ENCODE measurements at places on chromosomes 11 and 22. TPM values are rescaled to one million over a fixed set of nuclear protein-coding genes. Genes with fewer than 3 reads are reported as not detected.

- ATAC-seq, result no peak
Measured at GRCh38 chr11:1478544-1478943, 8.0 kb downstream of the MOB2 start.

- ATAC-seq, result peak; percentile 44
Measured at GRCh38 chr22:20463324-20464095, 25.9 kb upstream of the SCARF2 start.

DMC1 gene
- total RNA-seq, result 1.1 TPM

ART1 gene
- total RNA-seq, result not detected

- no peak for ATAC-seq
Measured at GRCh38 chr22:21564411-21564810, 3.1 kb upstream of the UBE2L3 start.

DNA sequence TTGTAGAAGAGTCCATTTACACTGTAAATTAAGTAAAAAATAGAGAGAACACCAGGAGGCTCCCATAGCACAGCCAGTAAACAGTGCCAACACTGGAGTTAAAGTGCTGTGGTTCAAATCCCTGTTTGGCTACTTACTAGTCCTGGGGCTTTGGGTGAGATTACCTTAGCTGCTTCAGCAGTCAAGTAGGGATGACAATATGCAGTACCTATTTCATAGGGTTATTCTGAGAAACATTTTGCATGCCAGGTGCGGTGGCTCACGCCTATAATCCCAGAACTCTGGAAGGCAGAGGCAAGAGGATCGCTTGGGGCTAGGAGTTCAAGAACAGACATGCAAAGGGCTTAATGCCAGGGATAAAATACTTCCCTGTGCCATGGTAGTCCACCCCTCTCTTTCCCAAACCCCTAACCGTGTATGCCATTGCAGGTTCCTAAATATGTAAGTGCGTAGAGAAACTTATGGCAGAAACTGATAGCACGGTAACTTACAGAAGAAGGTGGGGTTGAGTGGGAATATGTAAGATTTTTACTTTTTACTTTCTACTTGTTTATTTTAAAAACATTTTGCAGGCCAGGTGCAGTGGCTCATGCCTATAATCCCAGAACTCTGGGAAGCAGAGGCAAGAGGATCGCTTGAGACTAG is 86.4 kb upstream of the PICALM start:
- peak; percentile 60 for ATAC-seq

ABCC8 gene
- not detected for total RNA-seq

- no peak for ATAC-seq
Measured at GRCh38 chr11:33449798-33450197, 192.6 kb downstream of the HIPK3 start.

RPS6KA4 gene
- total RNA-seq, result 36.2 TPM

- ATAC-seq, result no peak
Measured at GRCh38 chr22:35863432-35863831, 145.8 kb downstream of the APOL5 start.

CARD18 gene
- 4.4 TPM for total RNA-seq

GRCh38 chr11:2693271-2694261 is 6.2 kb downstream of the KCNQ1OT1 start:
- ATAC-seq, result no peak

DNA sequence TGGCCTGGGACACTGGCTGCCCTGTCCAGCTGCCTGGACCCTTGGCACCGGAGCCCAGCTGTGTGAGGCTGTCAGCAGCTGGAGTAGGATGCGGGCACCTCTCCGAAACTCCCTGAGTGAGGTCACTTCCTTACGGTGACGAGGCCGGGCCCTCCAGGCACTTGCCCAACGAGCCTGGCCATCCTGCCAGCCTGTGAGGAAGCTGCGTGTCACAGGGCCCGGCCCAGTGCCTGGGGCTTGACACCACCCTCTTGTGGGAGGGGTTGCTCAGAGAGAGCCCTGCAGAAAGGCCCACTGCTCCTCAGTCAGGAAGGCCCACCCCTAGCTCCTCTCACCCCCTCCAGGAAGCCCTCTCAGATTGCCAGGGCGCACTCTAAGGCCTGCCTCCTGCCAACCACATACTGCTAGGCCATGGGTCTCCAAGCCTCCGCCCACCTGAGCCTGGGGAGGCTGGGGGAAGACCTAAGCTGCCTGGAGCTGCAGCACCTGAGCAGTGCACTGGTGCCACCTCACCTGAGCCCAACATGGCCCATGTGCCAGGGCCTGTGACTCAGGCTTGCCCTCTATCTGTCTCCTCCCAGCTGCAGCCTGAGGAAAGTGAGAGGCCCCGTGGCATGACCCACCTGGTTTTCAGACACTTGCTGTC is 4.3 kb upstream of the PHLDA2 start:
- peak; percentile 81 for ATAC-seq

DNA sequence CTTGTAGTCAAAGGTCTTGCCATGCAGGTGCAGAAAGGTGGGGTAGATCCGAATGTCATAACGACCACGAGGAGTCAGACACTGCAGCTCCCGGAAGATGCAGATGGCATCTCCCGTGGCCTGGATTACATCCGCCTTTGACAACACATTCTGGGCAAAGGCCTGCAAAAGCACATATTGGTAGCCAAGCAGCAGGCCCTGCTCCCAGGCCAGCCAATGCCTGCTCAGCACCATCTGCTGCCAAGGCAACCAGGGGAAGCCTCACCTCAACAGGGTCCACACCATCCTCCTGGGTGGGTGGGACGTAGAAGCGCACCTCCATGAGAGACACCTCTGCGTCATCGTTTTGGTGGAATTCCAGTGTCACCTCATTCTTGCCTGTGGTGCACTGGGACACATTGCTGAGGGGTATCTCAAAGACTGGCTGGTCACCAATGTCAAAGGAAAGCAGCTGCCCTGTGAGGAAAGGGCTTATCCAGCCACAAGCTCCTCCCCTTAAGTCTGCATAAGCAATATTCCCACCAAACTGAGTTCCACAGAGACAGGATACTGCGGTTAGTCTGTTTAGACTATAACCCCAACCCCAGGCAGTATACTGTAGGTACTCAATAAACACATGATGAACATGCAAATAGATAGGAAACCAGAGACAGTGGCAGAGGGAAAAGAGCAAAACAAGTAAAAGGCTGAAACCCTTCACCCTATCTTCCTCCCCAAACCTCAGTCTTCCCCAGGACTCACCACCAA is 2.8 kb downstream of the SSRP1 start:
- ATAC-seq, result no peak

ACAT1 gene
- 27.7 TPM for total RNA-seq

PACS1 gene
- total RNA-seq, result 41.7 TPM

GRCh38 chr11:12009617-12010321 is 1.3 kb upstream of the DKK3 start:
- no peak for ATAC-seq

LGALS12 gene
- total RNA-seq, result not detected

DNA sequence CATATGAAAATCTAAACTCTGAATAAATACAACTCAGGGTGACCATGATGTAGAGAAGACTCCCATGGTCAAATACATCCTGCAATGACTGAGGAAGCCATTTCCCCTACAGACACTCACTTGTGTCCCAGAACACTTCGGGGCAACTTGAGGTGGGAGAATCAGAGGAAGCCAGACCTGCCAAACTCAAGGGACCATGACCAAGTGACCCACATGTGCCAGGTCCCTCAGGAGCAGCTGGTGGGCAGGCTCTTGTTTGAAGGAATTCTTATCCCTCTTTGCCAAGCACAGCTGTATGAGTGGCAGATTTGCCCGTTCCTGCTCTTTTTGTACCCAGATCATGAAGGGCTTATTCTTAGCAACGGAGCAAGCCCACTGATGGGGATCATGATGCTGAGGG is 17.8 kb downstream of the SPATA19 start:
- ATAC-seq, result no peak

- ATAC-seq, result no peak
Measured at GRCh38 chr11:41289408-41289807, 170.0 kb downstream of the LRRC4C start.

DNA sequence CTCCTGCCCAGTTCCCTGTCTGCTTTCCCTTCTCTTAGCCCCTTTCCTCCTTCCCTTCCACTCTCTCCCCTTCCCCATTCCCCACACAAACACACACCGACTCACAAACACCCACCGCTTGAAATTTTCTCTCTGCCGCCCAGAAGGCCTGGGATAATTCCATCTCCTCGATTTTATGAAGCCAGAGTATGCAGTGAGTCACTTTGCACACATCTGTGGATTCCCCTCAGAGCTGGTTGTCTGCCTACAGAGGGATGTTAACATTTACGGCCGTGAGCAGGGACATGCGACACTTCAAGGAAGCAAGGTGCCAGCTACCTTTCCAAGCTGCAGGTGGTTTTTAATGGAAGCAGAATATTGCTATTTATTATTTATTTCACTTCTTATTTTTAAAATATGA is 332.0 kb downstream of the TENM4 start:
- ATAC-seq, result no peak

GRCh38 chr22:31958625-31959239 is 14.4 kb downstream of the YWHAH start:
- no peak for ATAC-seq

ANO3 gene
- not detected for total RNA-seq

IFITM10 gene
- 0.96 TPM for total RNA-seq

HSPB2 gene
- total RNA-seq, result 0.32 TPM

SAA2 gene
- 19.0 TPM for total RNA-seq

DNA sequence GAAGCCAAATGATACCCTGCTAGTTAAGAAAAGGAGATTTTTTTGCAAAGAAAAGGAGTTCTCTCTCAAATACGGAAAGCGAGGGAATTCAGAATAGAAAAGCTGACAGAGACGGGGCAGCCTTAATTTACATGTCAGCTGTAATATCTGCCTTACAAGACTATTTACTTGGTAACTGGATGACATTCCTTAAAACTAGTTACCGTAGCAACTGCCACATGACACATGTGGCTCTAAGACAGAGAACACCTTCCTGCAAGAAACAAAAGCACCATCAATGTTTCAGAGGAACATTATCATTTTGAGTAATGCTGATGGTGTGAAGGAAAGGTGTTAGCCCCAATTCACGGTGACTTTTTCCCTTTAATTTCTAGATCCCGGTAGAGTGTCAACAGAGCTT is 222.1 kb downstream of the LRRC4C start:
- no peak for ATAC-seq

- ATAC-seq, result no peak
Measured at GRCh38 chr11:88208745-88209144, 33.5 kb upstream of the RAB38 start.

DNA sequence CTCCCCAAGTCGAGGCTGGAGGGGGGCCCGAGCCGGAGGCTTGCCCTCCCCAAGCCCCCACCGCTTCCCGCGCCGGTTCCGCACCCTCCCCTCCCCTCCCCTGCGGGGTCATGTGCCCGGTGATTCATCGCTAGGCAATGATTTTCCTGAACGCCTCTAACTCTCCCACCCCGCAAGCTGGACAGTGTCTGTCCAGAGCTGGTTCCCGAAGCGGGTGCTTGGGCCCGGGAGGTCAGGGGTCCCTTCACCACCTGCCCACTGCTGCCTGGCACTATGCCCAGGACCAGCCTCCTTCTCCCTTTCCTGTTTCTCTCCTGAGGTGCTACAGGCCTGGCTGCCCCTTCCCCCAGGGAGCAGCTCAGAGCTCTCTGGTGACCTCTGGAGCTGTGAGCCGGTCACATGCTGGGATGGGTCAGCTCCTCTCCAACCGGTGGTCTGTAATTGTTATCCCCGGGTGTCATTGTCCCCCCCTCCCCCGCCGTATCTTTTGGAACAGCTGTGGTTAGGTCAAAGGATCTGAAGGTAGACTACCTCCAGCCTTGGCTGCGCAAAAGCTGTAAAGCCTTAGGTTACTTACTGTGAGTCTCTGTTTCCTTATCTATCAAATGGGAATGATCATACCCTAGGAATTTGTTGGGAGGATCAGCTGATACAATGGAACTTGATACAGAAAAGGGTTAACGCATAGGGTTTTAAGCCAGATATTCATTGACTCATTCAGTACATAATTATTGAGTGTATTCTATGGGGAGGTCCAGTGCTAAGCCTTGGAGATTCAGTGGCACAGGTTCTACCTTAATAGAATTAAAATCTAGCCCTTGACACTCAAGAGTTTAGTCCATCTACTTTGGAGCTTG is 753 bp downstream of the STX3 start:
- ATAC-seq, result peak; percentile 79

ELMOD1 gene
- not detected for total RNA-seq

OR51B5 gene
- not detected for total RNA-seq

- ATAC-seq, result no peak
Measured at GRCh38 chr11:121864660-121865059, 251.4 kb downstream of the BLID start.

TESMIN gene
- total RNA-seq, result 5.2 TPM

- ATAC-seq, result no peak
Measured at GRCh38 chr11:59255281-59255680, 42.6 kb upstream of the MPEG1 start.

DNA sequence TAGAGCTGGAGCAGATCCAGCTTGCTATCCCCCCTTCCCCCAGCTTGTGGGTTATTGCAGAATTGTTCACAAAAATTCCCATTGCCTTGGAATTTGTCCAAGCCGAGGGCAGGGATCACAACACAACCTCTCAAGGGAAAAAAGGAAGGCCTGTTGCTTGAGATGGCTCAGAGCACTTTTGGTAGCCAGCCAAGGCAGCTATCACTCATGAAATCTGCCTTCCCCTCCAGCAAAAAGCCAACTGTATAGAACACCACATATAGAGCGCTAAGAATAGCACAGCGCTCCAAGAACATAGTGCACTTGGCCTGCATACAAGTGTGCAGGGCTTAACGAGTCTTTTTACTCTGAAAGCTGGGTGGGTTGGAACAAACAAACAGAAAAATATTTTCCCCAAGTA is 46.2 kb downstream of the FAM83F start:
- no peak for ATAC-seq

- no peak for ATAC-seq
Measured at GRCh38 chr22:41311487-41311886, 10.2 kb downstream of the ZC3H7B start.

DNA sequence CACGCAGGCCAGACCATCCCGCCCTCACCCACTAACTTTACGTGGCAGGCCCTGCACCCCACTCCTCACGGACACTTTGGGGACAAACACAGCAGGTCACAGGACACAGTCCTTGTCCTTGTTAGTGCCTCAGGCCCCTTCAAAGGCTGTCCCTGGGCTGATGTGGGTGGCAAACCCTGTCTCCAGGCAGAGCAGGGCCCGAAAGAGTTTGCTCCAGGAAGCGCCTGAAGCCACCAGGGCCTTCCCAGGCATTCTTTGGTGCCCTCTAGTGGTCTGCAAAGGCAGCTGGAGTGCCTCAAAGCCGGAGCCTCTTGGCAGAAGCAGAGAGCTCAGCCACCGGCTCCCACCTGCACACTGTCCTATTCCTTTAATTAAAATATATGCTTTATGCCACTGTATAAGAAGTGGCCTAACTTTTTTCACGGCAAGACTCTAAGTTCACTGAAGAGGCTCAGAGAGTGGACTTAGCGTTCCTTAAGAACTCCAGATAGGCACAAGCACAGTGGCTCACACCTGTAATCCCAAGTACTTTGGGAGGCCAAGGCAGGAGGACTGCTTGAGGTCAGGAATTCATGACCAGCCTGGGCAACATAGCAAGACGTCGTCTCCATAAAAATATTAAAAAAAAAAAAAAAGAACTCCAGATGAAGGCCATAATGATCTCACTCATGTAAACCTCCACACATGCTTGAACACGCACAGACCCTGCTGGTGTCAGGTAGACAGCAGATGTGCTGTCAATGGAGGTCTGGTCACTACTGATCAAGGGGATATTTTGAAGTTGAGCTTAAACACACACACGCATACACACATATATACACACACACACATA is 11.1 kb downstream of the TXN2 start:
- ATAC-seq, result peak; percentile 68
